HFFc6 (cell line): ENCODE measurements at places on chromosomes 2 and 18. TPM values are rescaled to one million over a fixed set of nuclear protein-coding genes. Genes with fewer than 3 reads are reported as not detected.

CHST9 gene
- not detected in 3 replicates for total RNA-seq

SPP2 gene
- total RNA-seq = not detected in 2 replicates

RAB12 gene
- 34.1 to 38.4 TPM (median 35.4 TPM) in 3 replicates for total RNA-seq

EFEMP1 gene
- 35.2 to 56.1 TPM (median 38.1 TPM) in 3 replicates for total RNA-seq

- no peak for DNase-seq
These were observed 345.7 kb downstream of the DYSF start for GRCh38 chr2:71799013-71799575.

EVA1A gene
- 69.4 to 75.8 TPM (median 72.2 TPM) in 3 replicates for total RNA-seq

- DNase-seq = no peak
These were observed 24.3 kb upstream of the CDH20 start for GRCh38 chr18:61308795-61309393.

DNA sequence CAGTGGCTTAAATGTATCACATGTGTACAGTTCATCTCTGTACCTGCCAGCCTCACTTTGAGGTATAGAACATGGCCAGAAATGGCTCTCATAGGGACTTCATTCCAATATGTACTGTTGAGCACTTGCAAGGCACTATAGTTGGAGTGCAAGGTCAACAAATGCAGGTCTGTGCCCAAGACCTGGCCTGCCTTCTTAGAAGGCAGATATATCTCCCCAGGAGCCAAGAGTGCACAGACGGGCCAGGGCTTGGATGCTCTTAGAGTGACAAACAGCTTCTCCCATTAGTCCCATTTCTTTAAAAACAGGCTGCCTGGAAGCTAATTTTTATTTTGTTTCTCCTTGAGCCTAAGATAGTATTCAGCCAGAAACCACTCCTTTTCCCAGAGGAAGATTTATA, 7.3 kb downstream of the TEX261 start:
- DNase-seq = no peak

- no peak for DNase-seq
These were observed 285.1 kb upstream of the SLC14A2 start for GRCh38 chr18:45330170-45330594.

DNA sequence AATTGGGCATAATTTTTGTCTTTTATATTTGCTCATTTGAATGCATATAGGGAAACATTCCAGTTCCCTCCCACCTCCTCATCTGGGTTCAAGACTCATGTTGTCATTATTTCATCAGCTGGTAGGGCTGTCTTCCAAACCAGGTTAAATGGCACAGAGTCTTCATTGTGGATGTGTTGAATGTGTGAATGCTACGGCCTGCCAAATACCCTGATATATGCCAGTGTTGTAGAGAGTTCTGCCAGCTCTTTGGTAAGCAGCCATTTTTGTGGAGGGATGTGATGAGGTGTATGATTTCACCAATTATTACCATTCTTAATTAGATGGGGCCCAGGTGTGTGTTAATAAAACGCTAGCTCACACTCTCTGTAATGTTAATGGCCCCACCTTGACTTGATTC, 121.7 kb downstream of the LYPD6B start:
- no peak for DNase-seq

TRIP12 gene
- 251 and 259 TPM in 2 replicates for total RNA-seq

- DNase-seq = no peak
These were observed 30.9 kb downstream of the FHOD3 start for GRCh38 chr18:36328385-36328858.

GRCh38 chr2:117019357-117019756, 795.1 kb upstream of the DDX18 start:
- no peak for DNase-seq

DNA sequence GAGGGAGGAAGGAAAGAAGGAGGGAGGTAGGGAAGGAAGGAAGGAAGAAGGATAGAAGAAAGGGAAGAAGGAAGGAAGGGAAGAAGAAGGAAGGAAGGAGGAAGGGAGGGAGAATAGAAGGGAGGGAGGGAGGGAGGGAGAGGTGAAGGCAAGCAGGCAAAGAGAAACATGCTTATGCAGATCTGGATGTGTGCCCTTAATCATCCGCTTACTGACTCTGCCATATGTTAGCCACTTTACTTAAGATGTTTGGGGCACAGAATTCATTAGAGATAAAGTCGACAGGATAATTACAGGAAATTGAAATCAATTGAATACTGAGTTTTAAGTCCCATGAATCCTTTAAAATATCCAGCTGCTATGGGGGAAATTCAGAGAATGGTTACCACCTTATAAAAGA, 334.2 kb downstream of the GRB14 start:
- DNase-seq = no peak
